Muscle of leg (tissue), 16 donors: ENCODE measurements at places on chromosomes 13 and 19. TPM values are rescaled to one million over a fixed set of nuclear protein-coding genes. Genes with fewer than 3 reads are reported as not detected.

GRCh38 chr19:18155095-18156087, 2.4 kb downstream of the PIK3R2 start:
- no peak for DNase-seq

Gene TTYH1
- total RNA-seq: 3.6 TPM

Gene MAB21L1
- total RNA-seq: 9.0 TPM

- DNase-seq: no peak
Observed at GRCh38 chr13:84925443-84925842, 873.8 kb downstream of the SLITRK6 start.

- DNase-seq: no peak
Observed at GRCh38 chr13:66950666-66951065, 279.5 kb downstream of the PCDH9 start.

Gene SIGLEC8
- 0.04 TPM for total RNA-seq

- peak; percentile 81 for DNase-seq
Observed at GRCh38 chr13:43730642-43731041, 56.1 kb downstream of the ENOX1 start.

Gene TEX29
- 0.22 TPM for total RNA-seq

DNA sequence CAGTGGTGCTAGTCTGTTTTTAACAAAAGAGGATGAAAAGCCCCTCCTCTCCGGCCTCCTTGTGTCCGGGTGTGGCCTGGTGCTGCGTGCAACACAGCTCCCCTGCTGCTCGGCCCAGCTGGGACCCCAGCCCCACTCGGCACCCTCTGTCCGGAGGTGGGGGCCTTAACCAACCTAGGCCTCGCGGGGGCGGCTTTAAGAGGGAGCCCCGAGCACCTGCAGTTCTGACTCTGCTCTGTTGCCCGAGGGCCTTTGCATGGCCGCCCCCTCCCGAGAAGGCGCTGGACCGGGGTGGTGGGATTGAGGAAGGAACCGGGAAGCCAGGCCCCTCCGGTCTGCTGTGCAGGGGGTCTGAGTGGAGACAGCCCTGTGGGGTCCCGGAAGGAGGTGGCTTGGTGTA, 5.7 kb upstream of the GRIN3B start:
- no peak for DNase-seq

- DNase-seq: no peak
Observed at GRCh38 chr19:16113727-16114126, 2.0 kb downstream of the RAB8A start.
